ENCODE measurements at places on chromosomes 7 and 10. TPM values are rescaled to one million over a fixed set of nuclear protein-coding genes. Genes with fewer than 3 reads are reported as not detected.
A peak's percentile ranks its signal among the peaks of the same experiment; 100 is the strongest.

DNA sequence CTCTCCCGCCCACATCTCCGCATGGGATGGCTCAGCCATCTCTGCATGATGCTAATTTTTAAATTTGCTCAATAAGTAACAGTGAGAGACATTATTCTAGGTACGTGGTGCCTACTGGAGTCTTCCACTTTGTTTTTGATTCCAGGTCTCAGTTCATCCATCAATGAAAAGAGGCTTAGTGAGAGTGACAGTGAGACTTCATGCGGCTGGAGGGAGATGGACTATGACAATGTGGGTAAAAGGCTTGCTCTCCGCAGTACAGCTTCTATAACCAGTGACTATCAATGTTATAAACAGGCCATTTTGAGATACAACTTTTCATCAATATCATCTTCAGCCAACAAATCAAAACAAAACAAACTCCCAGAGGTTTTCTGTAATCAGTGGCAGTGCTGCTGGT lies 563.4 kb upstream of the MKI67 start:
- DNase-seq, result no peak

GRCh38 chr10:7354330-7355047 lies 56.3 kb downstream of the SFMBT2 start:
- DNase-seq, result peak; percentile 36

GRCh38 chr7:80499350-80499953 lies 12.4 kb downstream of the GNAT3 start:
- no peak for DNase-seq

GRCh38 chr10:108755646-108756045 lies 1167.7 kb downstream of the XPNPEP1 start:
- DNase-seq, result no peak

DNA sequence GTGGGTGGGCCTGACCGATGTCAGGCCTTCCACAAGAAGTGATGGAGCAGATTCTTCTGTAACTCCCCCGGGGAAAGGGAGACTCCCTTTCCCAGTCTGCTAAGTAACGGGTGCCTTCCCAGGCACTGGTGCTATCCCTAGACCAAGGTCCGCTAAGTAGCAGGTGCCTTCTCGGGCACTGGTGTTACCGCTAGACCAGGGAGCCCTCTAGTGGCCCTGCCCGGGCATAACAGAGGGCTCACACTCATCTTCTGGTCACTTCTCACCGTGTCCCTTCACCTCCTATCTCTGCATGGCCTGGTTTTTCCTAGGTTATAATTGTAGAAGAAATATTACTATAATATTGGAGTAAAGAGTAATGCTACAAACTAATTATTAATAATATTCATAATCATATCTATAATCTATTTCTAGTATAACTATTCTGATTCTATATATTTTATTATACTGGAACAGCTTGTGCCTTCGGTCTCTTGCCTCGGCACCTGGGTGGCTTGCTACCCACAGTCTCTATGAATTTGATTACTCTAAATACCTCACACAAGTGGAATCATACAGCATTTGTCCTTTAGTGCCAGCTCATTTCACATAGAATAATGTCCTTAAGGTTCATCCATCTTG lies 1378.7 kb downstream of the XPNPEP1 start:
- peak; percentile 42 for DNase-seq

- peak; percentile 47 for DNase-seq
Measured at GRCh38 chr10:11782793-11783557, 40.2 kb upstream of the PROSER2 start.

GRCh38 chr10:114604357-114605130 lies 53.5 kb downstream of the ABLIM1 start:
- peak; percentile 21 for DNase-seq

DNA sequence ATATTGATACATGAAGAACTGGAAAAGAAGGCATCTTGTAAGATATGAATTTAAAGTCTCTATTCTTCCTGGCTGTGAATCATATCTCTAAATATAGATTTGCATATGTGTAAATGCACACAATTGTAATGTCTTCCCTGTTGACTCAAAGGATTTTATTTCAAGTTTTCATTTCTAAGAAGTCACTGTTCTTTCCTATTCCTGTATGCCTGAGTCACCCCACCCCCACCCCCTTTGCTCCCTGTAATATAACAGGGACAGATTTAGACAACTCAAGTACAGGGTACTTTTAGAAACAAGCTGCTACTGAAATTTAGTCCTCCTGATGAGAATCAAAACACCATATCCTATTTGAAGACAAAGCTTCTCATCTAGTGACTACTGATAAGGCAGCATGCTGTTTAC lies 43.0 kb upstream of the HECTD2 start:
- DNase-seq, result no peak

GRCh38 chr7:158185653-158186052 lies 402.0 kb downstream of the PTPRN2 start:
- no peak for DNase-seq

GRCh38 chr10:49610114-49610457 lies at the start of gene SLC18A3:
SLC18A3 (plus strand) TSS chr10:49610310; CDS start chr10:49610741, 431 bp downstream.
- no peak for DNase-seq

DNA sequence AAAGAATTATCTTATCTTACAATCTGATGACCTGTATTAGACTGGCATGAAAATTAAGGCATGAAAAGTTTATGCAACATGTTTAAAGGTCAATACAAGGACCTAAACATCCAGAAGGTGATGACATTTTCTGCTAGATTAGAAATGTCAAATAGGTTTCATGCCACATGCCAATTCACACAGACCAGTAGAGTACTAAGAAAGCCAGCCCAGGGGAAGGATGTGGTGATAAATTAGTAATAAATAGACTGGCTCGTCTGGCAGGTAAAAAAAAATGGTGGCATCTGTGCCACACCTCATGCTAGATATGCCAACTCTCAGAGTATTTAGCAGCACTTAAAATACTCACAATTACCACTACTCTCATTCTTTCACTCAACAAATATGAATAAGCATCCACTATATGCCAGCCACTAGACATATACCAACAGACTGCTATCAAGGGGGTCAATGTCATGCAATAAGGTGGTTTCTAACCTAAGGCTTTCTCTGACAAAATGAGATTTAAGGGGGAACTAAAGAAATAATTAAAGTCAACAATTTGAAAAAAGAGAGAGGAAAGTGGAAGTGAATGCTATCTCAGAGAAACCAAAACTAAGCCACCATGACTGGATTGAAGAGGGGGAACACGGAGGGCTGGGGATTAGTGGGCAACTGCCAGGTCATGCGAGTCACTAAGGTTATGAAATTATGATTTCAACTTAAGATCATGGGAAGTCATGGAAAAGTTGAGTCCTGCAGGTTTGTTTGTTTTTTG lies 83.5 kb downstream of the SGMS1 start:
- no peak for DNase-seq

- DNase-seq, result no peak
Measured at GRCh38 chr7:41972270-41972669, 264.7 kb downstream of the GLI3 start.

DNA sequence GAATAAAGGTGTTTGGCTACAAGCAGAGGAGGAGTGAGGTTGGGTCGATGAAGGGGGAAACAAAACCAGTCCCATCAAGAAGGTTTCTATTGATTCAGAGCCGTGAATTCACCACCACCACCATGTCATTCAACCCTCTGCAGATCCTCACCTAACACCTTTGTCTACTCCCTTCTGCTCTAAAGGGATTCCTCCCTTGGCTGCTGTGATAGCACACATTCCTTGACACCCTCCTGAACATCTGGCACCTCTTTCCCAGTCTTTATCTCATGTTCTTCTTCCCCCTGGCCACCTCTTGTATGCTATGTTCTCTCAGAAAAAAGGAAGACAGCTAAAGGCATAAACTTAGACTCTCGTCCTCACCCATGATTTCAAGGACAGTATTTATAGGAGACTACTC lies 318.0 kb downstream of the GPAM start:
- no peak for DNase-seq

- no peak for DNase-seq
Measured at GRCh38 chr7:35374858-35375257, 121.0 kb upstream of the TBX20 start.

DNA sequence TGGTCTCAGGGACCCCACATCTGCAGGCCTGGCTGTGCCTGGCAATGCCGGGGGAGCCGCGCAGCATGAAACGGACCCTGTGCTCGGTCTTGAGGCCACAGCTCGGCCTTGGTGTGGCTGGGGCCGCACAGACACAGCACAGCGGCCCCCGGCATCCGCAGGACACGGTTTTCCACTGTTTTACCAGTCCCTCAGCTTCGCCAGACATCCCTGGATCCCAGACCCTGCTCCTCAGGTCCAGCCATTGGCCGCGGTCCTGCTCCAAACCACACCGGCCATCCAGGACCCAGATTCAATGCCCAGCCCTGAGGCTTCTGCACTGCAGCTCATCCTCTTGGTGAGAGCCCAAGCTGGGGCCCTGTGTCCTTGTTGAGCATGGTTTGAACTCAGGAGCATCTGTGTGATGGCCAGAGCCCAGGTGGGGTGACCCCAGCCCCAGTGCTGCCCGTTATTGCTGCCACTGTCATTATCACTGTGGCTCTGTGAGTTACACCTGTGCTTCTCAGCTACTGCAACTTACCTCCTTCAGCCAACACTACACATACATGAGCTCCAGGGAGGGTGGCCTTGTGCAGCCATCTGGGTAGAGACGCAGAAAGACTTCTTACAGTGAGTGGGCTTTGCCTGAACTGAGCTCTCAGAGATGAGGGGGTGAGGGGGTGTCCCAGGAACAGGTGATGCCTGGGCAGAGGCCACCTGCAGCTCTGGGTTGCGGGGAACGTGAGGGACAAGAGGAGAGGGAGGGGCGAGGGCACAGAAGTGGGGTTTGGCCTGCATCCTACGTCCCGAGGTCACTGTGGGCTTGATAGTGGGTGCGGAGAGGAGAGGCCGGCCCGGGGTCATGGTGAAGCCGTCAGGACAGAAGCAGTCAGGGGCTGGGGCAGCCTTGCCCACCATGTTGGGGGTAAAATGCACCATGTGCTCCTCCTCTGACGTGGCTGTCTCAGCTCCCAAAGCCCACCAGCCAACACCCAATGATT lies 567.6 kb downstream of the PTPRN2 start:
- DNase-seq, result no peak

- no peak for DNase-seq
Measured at GRCh38 chr10:123019941-123020703, 11.3 kb downstream of the ACADSB start.

GRCh38 chr10:60511477-60512229 lies 122.0 kb upstream of the ANK3 start:
- DNase-seq, result no peak

DNA sequence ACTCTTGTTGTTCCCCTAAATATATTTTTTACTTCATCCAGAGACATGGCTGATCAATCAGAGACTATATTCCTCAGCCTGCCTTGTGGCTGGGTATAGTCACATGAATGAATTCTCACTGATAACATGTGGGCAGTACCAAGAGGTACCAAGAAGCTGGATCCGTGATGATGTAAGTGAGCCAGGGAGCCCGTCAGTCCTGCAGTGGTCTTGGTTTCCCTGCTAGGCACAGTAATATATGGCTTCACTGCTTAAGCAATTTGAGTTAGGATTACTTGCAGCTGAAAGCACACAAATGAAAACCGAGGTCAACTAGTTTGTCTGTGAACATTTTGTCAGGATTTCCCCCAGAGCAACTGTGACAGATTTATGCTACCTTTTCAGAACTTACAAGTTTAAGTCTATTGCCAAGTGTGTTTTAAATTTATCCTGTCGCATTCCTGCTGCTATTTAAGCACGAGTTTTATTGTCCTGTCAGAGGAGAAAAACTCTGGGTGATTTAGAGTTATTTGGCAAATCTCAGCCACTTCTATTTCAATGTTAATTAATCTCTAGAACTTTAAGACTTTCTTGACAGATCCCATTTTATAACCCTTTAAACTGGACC lies 381.8 kb downstream of the PHF14 start:
- no peak for DNase-seq

ADAM12 gene
- 1.1 TPM for total RNA-seq

SPRN gene
- not detected for total RNA-seq

TMEM176B gene
- total RNA-seq, result not detected

ANTXRL gene
- not detected for total RNA-seq

CPA5 gene
- not detected for total RNA-seq

LRIT2 gene
- not detected for total RNA-seq

ZNF853 gene
- total RNA-seq, result 0.59 TPM

SUV39H2 gene
- 16.3 TPM for total RNA-seq

MMD2 gene
- not detected for total RNA-seq

CLDN4 gene
- total RNA-seq, result 24.9 TPM
